ENCODE measurements at places on chromosomes 11 and 22. TPM values are rescaled to one million over a fixed set of nuclear protein-coding genes. Genes with fewer than 3 reads are reported as not detected.

GRCh38 chr11:125110506-125110905 lies 920 bp downstream of the TMEM218 start:
- DNase-seq: no peak

GRCh38 chr11:115290479-115290878 lies 213.7 kb downstream of the CADM1 start:
- DNase-seq: no peak

The SCGB2A2 gene
- not detected for total RNA-seq

DNA sequence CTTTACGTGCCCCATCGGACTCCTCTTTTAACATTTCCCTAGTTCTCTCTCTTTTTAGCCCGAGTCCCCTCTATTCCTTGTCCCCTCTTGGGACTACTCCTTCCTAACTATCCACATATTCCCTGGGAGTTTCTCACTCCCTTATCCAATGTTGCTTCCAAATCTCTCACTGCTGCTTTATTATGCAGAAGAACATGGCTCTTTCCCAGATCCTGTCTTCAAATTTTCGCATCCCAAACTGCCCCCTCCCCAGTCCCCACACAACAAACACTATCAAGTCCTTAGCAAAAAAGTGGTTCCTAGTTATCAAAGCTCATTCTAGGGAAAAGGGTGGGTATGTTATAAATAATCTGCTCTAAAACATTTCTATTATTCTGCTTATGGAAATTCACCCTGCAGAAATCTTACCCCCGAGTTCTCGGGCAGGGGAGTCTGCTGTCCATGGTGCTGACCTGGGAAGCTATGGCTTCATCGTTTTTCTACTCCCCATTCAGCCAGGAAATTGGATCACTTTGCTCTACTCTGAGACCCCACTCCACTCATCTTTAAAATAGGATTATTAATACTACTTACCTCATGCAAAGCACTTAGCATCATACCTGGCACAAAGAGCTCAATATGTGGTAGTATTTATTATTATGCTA lies 393.5 kb downstream of the BUD13 start:
- DNase-seq: no peak

GRCh38 chr11:11213117-11213516 lies 139.9 kb downstream of the CSNK2A3 start:
- no peak for DNase-seq

GRCh38 chr11:8207080-8208000 lies 38.5 kb upstream of the RIC3 start:
- no peak for DNase-seq

- no peak for DNase-seq
Measured at GRCh38 chr11:61628662-61628970, 47.7 kb upstream of the SYT7 start.

DNA sequence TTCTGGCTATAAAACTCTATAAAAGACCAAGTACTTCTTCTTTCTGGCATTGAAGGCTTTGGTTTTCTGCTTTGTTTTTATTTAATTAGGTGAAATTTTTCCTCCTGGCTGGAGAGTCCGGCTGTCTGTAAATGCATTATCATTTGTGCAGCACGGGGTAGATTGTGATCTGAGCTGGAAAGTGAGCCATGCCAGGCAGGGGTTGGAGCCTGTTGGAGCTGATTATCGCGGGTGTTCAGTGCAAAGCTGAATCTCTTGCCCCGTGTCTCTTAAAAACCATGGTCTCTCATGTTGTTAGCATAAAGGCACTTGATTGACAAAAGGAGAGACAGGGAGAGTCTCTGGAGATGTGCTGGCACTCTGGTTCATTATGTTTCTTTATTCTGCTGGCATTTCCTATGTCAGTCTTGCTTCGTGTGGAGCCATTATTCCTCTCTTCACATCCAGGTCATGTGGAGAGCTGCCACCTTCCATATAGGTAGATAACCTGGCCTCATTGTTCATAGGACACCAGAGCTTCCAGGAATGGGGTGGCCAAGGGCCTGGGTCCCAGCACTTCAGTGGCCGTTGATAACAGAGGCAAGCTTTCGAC lies 75.2 kb downstream of the LDLRAD3 start:
- DNase-seq: no peak
